ENCODE measurements at places on chromosomes 3 and 15.

DNA sequence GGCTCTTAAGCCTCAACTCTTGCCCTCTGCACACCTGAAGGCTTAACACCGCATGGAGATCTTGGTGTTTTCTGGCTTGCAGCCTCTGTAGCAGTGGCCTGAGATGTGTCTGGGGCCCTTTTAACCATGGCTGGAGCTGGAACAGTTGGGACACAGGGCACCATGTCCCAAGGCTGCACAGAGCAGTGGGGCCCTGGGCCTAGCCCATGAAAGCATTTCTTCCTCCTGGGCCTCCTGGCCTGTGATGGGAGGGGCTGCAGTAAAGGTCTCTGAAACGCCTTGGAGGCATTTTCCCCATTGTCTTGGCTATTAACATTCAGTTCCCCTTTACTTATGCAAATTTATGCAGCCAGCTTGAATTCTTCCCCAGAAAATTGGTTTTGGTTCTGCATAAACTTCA lies 735.5 kb upstream of the ALCAM start:
- no peak for DNase-seq

DNA sequence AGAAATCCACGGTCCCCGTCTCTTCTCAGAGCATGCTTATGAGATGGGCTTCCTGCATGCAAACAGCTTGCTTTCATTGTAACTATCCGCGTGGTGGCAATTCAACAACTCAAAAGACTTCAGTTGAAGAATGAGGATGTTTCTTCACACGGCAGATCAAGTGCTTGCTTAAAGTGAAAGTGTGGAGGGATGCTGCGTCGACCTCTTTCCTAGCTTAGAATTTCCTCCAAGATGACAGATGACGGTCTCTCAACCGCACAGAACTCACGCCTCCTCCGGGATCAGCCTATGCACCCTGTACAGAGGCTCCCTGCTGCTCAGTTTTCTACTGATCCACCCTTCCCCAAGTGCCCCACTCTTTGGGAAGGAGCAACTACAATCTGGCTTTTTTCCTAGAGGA lies 47.8 kb downstream of the PCSK6 start:
- DNase-seq: no peak

- DNase-seq: no peak
These were observed 340.9 kb upstream of the ICE2 start for GRCh38 chr15:60819860-60820259.

GRCh38 chr3:183844606-183845005 lies 19.2 kb upstream of the MAP6D1 start:
- peak; percentile 46 for DNase-seq

- no peak for DNase-seq
These were observed 223.4 kb upstream of the CGNL1 start for GRCh38 chr15:57152666-57153539.

DNA sequence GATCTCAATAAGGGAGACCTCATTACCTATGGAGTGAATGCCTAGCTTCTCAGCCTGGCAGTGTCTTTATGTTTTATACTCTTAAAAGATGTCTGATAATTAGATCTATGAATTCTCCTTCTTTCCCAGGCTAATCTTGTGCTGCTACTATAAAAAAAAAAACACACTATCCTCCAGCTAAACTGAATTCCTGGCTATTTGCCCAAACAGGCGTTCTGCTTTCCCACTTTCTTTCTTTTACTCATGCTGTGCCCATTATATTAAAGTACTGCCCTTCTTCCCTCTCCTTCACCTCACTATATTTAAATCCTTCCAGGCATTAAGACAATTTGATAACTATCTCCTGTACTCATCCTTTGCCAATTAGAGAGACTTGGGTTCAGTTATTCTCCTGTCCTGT lies 1134.9 kb downstream of the ROBO2 start:
- DNase-seq: no peak

- no peak for DNase-seq
These were observed 511.4 kb upstream of the MCTP2 start for GRCh38 chr15:93719921-93720351.

- no peak for DNase-seq
These were observed 486.2 kb downstream of the IGSF11 start for GRCh38 chr3:118548434-118548833.

- peak; percentile 3 for DNase-seq
These were observed 67.6 kb downstream of the NLGN1 start for GRCh38 chr3:173465112-173465511.

GRCh38 chr3:21898316-21898715 lies 147.3 kb upstream of the ZNF385D start:
- no peak for DNase-seq

GRCh38 chr15:63986185-63986680 lies 60.1 kb downstream of the DAPK2 start:
- no peak for DNase-seq

DNA sequence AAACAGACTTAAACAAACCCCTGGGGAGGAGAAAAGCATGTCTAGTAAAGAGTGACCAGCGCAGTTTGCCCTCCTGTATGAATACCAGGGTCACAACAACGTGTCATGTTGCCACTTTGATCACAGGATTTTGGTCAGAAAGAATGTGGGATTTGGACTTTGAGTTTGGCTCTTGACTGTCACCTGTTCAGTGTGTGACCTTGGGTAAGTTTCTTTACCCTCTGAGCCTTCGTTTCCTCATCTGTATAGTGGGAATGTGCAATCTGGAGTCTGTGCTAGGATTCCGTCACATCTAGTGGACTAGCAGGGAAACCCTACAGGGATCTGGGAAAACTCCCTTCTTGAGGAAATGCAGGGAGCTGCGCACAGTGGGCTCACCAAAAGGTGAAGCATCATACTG lies 63.6 kb downstream of the CCNL1 start:
- no peak for DNase-seq

DNA sequence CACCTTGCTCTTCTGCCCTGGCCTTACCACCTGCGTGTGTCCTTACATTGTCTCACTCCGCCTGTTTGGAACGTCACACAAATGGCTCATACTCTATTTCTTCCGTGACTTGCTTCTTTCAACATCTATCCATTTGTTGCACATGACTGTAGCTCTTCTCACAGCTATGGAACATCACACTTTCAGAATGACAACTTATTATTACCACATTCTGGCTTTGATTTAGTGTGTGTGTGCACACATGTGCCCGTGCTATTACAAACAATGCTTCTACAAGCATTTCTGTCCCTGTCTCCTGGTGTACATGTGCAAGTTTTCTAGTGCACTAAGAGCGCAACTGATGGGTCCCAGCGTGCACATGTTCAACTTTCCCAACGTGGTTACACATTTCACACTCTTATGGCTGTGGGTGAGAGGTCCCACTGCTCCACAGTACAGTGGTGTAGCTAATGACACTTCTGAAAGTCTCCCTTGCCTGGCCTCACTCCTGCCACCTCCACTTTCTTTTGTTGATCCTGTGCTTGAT lies 37.8 kb downstream of the PTH1R start:
- DNase-seq: no peak

GRCh38 chr15:72153269-72154000 lies 35.2 kb downstream of the SENP8 start:
- DNase-seq: no peak

- DNase-seq: no peak
These were observed 69.9 kb downstream of the CDC25A start for GRCh38 chr3:48118322-48118721.
